ENCODE measurements at places on chromosomes 5 and 9.

DNA sequence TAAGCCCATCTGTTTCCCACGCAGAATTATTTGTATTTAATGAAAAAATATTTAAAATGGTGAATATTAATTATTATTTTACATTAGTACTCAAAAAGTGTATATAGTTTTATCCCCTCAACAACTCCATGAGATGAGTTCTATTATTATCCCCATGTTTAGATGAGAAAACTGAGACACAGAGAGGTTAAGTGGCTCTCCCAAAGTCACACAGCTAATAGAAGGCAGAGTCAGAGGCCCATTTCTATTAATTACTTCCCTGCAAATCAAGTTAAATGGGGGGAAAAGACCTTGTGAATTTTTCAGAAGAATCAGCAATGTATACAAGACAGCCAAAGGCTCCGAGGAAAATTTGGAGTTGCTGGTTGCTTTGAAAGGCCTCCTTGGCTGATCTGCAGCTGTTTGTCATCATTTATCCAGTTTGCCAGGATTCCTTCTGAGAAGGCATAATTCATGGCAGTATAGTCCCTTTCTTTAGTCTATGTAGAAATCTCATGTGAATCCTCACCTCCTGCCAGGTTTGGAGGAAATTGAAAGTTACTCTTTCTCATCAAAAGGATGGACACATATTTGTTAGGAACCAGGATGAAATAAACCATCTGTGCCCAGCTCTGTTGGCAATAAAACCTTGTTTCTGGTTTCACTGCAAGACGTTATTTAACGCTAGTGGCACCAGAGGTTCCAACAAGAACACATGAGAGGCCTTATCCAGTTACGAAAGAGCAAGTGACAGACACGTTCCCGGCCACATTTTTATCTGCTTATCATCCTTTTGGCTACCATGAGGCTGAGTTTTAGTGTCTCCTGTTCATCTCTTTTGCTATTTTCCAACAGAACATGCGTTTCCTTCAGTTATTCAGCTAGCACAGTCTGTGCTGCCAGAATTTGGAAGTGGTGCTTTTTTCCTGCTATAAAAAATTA is 621 bp downstream of the FYB1 start:
- DNase-seq: no peak

DNA sequence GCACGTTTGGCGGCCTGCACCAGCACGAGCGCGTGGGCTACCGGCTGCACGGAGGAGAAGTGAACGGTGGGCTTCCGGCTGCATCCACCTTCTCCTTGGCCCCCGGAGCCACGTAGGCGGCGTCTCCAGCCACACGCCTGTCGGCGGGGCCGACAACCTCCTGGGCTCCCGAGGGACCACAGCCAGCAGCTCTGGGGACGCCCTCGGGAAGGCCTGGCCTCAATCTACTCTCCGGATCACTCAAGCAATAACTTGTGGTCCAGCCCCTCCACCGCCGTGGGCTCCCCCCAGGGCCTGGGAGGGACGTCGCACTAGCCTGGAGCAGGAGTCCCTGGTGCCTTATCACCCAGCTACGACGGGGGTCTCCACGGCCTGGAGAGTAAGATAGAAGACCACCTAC is 73.7 kb downstream of the INSL6 start:
- DNase-seq: no peak

- DNase-seq: no peak
Measured at GRCh38 chr5:68182094-68182493, 33.5 kb upstream of the PIK3R1 start.

DNA sequence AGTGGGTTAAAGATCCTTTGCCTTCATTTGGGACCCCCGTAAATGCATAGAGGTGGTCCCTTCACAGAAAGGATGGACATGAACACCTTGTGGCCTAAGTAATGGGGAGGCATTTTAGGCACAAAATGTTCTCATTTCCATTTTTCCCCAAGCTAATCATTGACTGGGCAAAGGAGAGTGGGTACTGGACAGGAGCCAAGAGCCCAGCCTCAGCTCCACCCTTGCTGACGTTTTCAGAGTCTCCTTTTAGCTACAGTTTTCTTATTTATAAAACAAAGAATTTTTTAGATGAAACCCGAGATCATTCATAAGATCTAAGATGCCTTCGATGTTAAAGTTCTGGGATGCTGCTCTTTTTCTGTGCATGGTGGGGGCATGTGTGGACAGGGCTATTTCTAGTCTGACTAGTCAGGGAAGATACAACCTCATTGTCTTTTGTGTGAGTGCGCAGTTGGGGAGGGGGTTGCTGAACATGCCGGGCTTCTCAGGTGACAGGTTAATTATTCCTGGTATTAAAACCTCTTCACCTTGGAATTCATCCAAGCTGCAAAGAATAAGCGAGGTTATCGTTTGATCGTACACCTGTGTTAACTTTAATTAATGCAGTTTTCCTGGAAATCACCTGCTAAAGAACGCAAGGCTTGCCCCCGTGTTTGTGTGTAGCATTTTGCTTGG is 48.4 kb downstream of the ADAMTS16 start:
- no peak for DNase-seq

- no peak for DNase-seq
Measured at GRCh38 chr5:131854134-131854533, 57.3 kb upstream of the FNIP1 start.

GRCh38 chr9:89524963-89525362 is 27.1 kb upstream of the SEMA4D start:
- no peak for DNase-seq

- no peak for DNase-seq
Measured at GRCh38 chr9:127828262-127829031, 25.8 kb downstream of the FPGS start.

GRCh38 chr9:91162784-91163443 is 198.8 kb downstream of the AUH start:
- no peak for DNase-seq

- DNase-seq: no peak
Measured at GRCh38 chr5:141492168-141492885, 3.4 kb downstream of the PCDHGC5 start.

GRCh38 chr9:114202396-114202795 is 47.1 kb downstream of the COL27A1 start:
- no peak for DNase-seq

DNA sequence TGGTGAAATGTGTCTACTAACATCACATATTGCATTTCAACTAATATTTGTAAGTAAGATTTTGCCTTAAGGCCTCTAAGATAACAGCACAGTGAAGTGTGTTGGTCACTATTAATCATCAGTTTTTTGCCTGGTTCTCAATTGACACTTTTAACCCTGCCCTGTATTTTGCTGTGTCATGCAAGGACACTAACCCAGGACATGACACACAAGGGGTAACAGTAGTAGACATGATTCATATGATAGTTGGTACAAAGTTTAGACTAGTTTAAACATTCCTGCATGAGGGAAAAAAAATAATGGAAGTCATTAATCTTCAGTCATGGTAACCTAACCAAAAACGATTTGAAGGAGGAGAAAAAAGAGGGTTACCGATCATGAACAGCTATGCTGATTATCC is 207.0 kb downstream of the DEPDC1B start:
- DNase-seq: no peak

DNA sequence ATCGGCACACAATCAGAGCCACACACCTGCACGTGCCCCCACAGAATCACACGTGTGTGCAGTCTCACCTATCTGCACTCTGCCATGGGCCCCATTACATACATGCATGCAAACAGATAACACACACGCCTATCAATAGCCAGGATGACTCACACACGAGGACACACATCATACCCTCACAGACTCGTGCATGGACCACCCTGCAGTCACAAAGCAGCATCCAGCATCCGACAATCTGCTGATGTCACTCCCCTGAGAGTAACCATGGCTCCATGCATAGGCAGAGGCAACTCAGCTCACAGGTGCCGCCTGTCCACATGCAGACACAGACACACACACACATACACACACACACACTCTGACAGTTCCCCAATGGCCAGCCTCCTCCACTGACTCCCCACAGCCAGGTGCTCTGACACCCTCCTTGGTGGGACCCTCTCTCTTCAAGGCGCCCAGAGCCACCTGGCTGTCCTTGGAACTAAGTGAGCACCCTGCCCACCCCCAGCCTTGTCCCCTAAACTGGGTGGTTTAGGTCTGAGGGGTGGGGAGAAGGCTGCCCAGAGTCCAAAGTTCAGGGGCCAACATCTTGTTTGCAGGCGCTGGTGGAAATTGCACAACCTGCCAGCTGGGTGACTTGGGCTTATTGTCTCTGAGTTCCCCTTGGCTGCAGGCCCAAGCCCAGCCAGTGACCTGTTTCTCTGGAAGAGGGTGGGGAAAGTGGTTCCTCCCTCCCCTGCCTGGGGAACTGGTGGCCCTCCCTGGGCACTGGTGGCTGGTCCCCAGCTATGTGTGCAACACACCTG is 34.6 kb upstream of the NEK6 start:
- DNase-seq: peak; percentile 78

- no peak for DNase-seq
Measured at GRCh38 chr9:98801969-98802371, 5.5 kb upstream of the GALNT12 start.

GRCh38 chr5:1330146-1330846 is 14.6 kb downstream of the CLPTM1L start:
- no peak for DNase-seq

GRCh38 chr5:45402804-45403455 is 293.2 kb downstream of the HCN1 start:
- no peak for DNase-seq

DNA sequence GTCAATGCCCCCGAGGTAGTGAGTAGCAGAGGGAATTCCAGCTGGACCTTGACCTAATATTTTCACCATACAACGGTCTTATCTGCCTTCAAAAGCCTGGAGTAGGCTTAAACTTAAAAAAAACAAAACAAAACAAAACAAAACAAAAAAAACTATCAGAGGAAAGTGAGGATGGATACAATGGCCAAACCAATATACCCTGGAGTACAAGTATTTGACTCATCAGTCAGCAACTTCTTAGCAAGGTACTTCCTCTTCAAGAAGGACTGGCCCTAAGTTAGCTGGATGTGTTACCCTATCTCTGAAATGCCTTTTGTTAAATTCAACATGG is 160.6 kb upstream of the GNA14 start:
- DNase-seq: no peak

GRCh38 chr5:52738095-52738506 is 49.6 kb upstream of the ITGA1 start:
- no peak for DNase-seq

DNA sequence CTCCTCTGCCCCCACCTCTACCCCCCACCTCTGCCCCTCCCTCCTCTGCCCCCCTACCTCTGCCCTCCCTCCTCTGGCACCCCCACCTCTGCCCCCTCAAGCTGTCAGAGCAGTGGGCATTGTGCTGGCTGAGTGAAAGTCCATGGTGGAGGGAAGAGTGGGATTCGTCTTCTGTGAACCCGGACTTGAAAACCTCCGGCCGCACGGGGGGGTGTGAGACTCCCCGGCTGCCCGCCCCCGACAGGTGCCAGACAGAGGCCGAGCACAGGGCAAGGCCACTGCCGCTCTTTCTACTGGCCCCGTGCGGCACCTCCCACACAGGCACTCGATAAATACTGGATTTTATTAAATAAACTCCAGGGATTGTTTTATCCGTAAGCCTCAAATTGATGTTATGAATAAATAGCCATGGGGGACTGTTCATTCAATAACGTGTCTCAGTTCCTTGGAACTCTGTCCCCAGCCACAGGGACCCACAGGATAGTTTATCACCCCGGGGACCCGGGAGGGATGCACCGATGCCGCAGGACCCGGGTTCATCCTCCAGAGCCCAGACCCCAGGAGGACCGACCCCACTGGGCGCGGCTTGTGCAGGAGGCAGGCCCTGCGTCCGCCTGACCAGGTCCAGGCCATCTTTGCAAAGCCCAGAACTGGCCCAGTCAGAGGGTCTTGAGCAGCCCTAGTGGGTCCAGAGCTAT is 2.6 kb upstream of the QRFP start:
- DNase-seq: no peak

GRCh38 chr5:122300374-122300773 is 11.7 kb upstream of the SNCAIP start:
- DNase-seq: no peak

DNA sequence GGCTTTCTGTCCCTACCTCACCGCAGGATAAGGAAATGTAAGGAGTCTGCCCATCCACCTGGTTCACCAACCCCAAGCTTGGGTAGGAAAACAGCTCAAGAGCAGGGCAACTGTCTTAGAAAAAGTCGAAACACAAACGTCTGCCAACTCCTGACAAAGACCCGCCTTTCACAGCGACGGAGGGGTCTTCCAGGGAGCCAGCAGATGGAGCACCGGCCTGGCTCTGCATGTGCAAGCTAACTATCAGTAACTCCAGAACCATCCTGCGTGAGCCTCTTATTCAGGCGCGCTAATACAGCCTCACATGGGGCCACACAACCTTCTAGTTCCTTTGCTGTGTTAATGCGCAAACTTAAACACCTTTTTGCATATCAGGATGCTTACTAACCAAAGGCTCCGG is 26.9 kb downstream of the CAMSAP1 start:
- no peak for DNase-seq

GRCh38 chr9:136481558-136481957 is 1.3 kb downstream of the SEC16A start:
- DNase-seq: no peak

- no peak for DNase-seq
Measured at GRCh38 chr5:81525690-81526089, 131.8 kb upstream of the ACOT12 start.

DNA sequence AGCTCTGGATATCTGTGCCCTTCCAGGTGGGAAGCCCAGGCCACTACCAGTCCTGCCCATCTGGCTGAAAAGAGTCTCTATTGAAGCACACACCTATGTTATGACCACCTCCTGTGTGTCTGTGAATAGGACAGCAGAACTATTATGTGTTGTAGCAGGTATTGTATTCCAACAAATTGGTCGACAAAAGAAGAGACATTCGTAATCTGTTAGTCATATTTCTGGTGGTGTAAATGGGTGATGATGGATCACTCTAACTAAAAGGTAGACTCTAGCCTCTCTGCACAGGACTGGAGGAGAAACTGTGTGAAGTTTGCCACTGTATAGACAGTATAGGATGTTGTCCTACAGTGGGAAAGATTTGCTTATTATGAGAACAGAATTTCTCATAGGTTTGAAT is 416.1 kb downstream of the TMEM38B start:
- no peak for DNase-seq

DNA sequence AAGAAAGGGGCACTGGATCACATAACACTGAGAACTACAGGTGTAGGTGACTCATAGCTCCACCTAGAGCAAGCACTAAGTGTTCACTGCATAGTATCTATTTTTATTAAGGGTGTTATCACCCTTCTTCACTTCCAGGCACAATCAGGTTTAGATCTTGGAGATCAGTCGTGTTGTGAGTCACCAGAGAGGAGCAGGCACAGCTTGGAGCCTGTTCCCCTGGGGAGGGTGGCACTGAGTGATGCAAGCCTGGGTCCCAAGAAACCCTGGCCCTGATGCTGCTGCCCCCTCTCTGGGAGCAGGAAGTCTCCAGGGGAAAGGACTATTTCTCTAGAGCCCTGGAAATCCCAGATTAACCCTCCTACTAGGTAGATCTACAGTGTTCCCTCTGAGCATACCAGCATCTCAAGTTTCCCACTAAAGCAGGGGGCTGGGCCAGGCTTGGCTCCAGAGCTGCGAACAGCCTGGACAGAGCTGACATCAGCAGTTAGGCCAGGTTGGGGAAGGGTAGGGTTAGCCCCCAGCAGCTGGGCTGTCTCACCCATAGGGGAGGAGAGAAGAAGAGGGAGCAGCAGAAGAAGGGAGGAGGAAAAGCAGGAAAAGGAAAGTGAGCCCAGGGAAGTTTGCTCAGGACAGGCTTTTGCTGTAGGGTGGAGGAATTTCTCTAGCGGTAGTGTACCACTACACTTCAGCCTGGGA is 28.1 kb upstream of the SPINK4 start:
- DNase-seq: no peak

All from NCI-H2081 (cell line).